Stimulated activated CD4-positive, alpha-beta T cell treated with anti-CD3 and anti-CD28 coated beads, Interleukin-15, amount 100 ng/mL, for 1 hour (primary cell): ENCODE measurements at places on chromosomes 7 and 10.

- no peak for DNase-seq
Observed at GRCh38 chr7:55498770-55499169, 73.5 kb downstream of the VOPP1 start.

DNA sequence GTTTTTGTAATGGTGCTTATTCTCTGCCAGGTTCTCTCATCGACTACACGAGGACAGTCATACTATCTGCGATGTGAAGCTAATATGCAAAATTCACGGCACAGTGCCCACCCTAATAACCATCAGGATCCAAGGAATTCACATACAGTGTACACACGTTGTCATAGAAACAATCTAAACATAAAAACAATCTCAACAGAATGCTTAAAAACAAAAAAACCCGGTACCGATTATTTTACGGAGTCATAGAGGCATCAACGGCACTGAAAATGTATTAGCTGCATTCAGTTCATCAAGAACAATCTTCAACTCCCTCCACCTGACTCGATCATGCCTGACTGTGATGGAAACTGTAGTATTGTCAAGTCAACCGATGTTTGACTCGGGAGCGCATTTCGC is 628 bp downstream of the MRPS33 start:
- DNase-seq, result no peak

DNA sequence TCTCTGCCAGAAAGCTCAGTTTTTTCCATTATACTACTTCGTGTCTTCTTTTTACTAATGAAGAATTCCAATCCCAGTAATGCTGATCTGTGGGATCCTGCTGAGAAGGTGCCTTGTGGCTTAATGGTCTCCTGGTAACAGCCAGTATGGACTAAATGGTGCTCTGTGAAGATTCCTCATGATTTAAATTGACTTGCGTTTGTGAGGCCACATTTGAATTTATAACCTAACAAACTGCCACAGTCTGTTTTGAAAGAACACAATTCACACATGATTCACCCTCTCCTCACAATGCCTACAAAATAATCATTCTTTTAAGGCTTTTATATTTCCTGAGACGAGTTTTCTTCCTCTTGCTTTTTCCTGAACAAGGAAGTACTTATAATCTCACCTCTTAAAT is 140.0 kb downstream of the MBL2 start:
- no peak for DNase-seq

DNA sequence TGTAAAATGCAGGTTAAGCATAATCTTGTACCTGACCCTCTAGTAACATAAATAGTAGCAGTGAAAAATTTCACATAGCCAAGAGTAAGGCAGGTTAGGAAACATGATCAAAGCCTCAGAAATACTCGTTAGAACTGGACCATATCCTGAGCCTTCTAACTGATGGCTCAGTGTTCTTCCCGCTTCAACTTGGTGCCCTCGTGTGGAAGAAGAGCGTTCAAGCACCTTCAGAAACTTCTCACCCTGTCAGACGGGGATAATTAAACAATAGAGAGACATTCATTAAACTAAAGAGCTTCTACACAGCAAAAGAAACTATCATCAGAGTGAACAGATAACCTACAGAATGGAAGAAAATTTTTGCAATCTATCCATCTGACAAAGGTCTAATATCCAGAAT is 124.5 kb downstream of the MYOF start:
- no peak for DNase-seq

GRCh38 chr7:111104710-111105109 is 13.8 kb downstream of the LRRN3 start:
- no peak for DNase-seq

DNA sequence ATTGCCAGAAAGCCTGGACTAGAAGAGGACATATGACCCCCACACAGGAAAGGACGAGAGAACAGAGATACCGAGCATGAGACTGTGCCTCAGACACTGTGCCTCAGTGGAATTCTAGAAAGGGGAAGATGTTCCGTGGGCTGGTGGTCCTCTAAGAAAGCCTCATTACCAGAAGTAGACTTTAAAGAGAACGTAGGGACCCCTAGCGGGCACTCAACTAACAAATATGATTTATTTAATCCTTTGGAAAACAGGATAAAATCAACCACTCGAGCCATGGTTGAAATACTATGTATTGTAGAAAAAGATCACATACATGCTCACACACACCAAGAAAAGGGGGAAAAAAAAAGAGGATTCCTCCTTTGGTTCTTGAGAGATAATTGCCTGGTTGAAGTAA is 701.2 kb upstream of the SORCS1 start:
- DNase-seq, result no peak

- DNase-seq, result no peak
Observed at GRCh38 chr7:1454542-1454941, 4.7 kb downstream of the MICALL2 start.
